ENCODE measurements at places on chromosomes 5 and 9.

GRCh38 chr5:85143138-85143537 lies 758.5 kb upstream of the EDIL3 start:
- DNase-seq, result no peak

DNA sequence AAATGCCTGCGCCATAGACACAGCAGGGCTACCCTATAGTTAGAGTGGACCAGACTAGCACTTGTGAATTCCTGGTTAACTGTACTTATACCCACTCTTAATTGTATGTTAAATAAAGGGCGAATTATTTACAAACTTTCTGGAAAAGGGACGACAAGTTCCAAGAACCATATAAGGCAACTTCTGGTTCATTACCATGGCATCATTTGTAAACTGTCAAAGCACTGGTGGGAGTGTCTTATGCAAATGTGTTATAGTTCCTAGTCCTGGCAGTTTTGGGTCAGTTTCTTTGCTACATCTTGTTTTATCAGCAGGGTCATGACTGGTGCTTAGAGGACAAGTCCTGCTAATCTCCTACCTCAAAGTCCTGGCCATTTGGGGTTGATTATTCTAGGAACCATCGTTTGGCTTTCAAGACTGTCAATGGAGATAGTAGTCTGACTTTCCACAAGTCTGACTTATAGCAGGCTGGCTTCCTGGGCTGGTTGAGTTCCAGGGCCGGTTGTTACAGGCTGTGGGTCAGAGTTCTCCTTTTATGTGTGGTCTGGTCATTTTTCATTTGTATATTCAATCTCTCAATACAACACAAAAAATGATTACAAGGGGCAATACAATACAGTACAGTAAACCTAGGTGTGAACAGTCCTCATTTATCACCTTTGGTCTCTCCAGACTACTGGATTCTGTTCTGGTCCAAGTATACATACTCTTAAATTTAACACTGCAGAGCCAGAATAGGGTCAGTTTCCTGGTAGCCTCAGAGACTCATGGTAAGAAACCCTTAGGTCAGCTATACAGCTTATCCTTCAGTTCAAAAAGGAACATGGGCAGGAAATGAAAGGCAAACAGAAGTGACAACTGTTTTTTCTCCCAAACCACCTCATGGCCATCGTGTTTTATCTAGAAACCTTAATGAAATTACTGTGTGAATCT lies 8.3 kb upstream of the CFAP95 start:
- no peak for DNase-seq

DNA sequence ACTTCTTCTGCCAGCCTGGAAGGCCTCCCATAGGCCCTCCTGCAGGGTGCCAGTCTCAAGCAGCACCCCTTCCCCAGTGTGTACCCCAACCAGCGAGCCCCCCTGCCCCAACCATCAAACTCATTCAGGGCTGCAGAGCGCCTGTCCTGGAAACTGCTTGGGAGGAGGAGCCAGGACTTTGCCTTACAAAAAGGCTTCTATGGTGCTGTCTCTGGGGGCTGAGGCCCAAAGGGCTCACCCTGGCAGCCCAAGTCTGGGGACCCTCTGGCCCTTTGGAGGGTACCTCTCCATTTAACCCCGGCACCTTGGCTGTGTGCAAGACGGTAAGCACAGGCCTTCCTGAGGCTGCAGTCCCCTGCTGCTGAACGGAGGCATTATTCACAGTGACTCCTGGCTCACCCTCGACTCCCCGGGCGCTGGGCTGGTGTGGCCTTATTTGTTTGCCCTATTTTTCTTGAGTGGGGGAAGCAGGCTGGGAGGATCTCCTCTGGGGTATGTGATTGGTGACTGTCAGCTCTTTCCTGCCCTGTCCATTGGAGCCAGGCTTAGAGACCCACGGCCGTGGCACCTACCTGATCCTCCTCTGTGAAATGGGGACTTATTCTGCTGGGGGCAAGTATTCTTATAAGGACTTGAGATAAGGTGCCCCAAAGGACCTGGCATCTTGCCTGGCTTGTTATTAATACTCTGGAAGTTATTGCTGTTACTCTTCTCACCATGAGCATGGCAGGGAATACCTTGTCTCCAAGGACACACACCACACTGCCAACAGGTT lies 5.8 kb downstream of the LMX1B start:
- DNase-seq, result no peak

GRCh38 chr5:36310138-36310537 lies 8.4 kb upstream of the RANBP3L start:
- no peak for DNase-seq

DNA sequence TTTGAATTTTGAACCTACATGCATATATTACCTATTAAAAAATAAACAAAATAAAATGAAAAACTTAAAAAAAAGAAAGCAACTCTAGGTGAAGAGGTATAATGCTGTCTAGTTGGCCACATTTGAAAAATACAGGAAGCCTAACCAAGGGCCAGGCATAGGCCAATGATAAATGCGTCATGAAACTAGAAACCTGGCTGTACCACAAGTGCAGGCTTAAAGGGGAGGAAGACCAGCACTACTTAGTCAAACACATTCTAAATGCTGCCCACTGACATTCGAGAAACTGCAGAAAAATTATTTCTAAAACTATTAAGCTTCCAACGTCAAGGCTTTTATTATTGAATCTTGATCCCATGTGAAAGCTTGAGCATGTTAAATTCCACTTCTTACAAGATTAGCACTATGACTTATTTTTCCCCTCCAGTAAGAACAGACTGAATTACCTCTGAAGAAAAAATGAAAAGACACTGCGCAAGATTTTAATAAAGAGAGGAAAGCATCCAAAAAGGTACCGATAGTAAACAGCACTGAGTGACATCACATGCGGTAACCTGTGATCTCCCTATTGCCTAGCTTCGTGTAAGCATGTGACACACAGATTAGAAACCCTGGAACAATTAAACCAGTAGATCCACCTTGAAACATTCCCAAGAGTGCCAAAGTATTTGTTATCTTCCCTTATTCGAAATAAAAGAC lies 16.2 kb downstream of the CDC14B start:
- DNase-seq, result no peak

DNA sequence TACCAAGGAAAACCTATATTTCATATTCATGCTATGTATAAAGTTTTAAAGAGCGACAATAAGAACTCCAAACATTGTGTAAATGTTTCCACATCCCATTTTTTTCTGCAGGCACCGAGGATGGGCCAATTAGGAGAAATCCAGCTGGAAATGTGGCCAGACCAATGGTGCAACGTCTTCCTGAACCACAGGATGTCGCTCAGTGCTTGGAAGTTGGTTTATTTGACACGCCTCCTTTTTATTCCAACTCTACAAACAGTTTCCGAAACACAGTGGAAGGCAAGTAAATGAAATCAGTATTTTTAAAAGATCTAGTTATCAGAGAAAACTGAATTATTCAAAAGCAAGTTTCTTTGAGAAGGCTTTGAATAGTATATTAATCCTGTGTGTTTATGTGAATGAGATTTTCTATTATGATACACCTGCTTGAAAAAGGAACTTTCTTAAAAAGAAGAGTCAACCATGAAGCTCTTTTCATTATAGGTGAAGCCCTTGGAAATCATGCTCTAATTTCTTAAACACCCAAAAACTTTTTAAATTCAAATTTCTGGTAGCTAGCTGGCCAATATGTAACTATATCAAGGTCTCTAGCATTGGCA lies 9.1 kb downstream of the TYRP1 start:
- peak; percentile 50 for DNase-seq

- DNase-seq, result peak; percentile 15
Observed at GRCh38 chr9:92948038-92948534, 763 bp downstream of the FGD3 start.

- no peak for DNase-seq
Observed at GRCh38 chr9:108534741-108535140, 321.0 kb downstream of the ACTL7B start.

GRCh38 chr5:81288021-81288433 lies 13.4 kb upstream of the ZCCHC9 start:
- DNase-seq, result no peak

DNA sequence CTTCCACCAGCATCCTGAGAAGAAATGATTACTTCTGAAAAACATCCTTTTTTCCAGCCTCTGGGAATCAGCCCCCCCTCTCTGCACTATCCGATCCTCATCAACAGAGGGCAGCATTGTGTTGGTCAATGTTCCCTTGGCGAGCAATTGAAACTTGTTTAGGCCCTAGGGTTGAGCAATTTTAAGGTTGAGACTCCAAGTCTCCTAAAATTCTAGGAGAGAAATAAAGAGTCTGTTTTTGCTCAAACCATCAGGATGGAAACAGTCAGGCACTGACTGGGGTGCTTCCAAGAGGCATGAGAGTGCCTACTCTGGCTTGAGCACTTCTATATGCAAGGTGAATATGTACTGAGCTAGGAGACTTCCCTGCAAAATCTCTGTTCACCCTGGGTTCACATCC lies 12.4 kb upstream of the CYFIP2 start:
- peak; percentile 58 for DNase-seq

DNA sequence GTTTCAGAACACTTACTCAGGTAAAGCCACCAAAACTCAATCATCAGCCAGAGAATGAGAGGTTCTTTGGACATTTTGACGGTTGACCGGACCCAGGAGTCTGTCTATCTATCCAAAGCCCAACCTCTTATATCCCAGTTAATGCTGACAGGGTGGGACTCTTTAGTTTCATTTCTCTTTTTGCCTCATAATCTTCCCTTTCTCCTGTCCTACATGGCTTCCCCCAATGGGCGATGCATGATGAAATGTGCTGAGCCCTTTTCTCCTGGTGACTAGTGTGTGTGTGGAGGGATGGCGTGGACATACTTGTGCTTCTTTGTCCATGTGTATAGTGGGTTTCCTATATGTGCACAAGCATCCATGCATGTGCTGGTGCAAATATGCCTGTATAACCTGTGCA lies at the start of gene TIMD4:
Gene TIMD4, minus strand, starts transcription at position 102 of the 400 bp plus-strand sequence. Its CDS starts 28 bp downstream, at position 74.
- DNase-seq, result no peak

DNA sequence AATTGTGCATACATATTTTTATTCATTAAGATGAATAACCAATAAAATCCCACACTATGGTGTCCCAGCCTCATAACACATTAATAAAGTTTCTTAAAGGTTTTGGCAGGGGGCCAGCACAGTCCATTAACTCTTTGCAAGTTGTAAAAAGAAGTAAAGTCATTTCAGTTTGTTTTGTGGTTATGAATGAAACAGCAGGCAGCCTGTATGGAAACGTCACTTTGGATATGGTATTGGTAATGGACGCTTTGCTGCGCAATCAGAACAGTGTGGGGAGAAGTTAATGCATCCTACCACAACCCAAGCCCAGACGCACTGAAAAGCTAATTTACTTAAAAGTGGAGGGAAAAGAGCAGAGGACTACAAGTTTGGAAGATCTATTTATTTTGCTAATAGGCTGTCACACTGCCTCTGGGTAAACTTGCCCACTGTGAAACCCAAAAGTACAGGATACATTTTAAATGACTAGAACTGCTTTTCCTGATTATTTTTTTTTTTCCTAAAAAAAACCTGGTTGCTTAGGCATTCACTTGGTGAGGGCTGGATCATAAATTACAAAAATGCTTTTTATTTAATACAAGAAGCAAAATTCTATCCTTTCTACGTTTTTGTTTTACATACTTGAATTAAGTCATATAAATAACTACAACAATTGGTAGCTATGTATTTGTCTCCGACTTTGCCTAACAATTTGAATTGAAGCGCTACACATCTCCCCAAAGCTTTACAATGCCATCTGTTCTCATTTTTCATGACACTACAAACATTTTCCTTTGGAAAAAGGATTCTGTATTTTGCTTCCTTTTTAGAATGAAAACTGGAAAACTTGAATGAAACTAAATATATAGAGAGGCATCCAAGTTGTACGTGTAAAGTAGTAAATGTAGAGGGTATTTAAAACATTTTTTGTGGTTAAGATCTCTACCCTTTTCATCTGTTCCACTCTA lies 104.3 kb downstream of the NFIB start:
- no peak for DNase-seq

DNA sequence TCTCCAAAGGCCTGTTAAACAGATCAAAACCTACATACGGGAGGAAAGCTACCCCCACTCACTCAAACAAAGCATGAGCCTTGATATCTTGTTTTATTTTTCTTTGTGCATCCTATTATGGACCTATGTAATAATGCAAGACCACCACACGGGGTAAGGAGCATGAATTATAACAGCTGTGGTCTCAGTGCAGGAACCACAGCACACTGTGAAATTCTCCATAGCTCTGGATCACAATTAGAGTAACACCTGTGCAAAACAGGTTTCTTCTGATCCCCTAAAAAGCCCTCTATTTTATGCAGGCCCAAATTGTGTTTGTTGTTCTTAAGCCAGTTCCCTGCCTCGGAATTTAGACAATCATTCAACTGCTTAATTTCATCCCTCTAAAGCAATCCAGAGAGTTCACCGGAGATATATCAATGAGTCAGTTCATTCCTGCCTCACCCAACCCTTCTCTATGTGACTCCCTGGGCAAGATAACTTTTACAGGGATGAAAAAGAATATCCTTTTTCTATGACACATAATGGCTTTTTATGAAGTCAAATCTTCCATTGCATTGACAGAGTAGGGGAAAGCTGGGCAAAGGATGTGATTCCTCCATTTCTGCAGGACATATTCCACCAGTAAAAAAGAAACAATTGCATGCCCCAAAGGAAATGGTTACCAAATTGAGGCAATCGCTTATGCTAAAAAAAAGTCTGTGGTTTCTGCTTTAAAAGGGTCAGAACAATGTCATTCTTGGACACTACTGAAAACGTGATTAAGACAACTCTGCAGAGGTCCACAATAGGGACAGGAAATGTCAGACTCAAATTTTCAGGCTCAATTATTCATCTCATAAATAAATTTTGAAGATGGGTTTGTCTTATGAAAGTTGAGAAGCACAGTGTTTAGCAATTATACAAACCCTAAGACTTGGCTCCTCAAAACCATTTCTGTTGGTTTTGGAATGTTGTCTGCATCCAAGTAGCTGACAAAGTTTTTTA lies 41.6 kb upstream of the FST start:
- DNase-seq, result no peak

DNA sequence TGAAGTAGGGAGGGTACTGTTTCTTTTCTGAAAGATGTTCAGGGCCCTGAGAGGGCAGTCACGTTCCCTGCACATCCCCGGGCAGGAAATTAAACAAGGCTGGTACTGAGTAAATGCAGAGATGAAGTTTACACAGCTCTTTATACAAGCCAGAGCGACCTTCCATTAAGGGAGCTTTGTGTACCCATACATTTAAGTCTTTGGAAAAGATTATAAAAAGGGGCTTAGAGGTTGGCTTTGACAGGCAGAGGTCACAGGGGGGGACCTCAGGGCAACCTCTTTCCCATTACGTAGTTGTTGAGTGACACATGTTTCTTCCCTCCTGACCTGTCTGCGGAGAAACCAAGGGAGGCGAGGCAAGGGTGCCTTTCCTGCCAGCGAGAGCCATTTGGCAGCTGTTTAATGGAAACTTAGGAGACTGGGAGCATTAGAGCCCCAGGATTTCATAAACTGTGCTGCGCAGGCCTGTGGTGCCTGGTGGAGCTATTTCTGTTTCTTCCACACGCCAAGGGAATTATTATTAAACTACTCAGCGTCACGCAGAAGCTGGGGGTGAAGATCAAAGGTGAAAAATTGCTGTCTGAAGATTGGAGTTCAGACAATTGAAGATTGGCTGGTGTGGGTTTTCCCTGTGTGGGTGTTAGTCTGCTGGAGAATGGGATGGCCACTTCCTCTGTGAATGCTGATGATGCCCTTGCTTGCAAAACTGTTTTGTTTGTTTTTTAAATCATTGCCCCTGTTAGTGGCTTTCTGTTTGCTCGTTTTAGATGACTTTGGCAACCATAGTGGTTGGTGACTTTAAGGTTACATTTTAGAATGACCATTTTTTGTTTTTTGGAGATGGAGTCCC lies 3.2 kb upstream of the SMIM32 start:
- no peak for DNase-seq

Data from left lobe of liver (tissue), 2 donors.